Neural crest cell (in vitro differentiated cells): ENCODE measurements at places on chromosomes 5 and 9. TPM values are rescaled to one million over a fixed set of nuclear protein-coding genes. Genes with fewer than 3 reads are reported as not detected.
A peak's percentile ranks its signal among the peaks of the same experiment; 100 is the strongest.

GRCh38 chr5:137734331-137734730 is 1.6 kb downstream of the KLHL3 start:
- DNase-seq, result no peak

- DNase-seq, result no peak
These were observed 126.1 kb downstream of the GAS1 start for GRCh38 chr9:86821006-86821845.

DNA sequence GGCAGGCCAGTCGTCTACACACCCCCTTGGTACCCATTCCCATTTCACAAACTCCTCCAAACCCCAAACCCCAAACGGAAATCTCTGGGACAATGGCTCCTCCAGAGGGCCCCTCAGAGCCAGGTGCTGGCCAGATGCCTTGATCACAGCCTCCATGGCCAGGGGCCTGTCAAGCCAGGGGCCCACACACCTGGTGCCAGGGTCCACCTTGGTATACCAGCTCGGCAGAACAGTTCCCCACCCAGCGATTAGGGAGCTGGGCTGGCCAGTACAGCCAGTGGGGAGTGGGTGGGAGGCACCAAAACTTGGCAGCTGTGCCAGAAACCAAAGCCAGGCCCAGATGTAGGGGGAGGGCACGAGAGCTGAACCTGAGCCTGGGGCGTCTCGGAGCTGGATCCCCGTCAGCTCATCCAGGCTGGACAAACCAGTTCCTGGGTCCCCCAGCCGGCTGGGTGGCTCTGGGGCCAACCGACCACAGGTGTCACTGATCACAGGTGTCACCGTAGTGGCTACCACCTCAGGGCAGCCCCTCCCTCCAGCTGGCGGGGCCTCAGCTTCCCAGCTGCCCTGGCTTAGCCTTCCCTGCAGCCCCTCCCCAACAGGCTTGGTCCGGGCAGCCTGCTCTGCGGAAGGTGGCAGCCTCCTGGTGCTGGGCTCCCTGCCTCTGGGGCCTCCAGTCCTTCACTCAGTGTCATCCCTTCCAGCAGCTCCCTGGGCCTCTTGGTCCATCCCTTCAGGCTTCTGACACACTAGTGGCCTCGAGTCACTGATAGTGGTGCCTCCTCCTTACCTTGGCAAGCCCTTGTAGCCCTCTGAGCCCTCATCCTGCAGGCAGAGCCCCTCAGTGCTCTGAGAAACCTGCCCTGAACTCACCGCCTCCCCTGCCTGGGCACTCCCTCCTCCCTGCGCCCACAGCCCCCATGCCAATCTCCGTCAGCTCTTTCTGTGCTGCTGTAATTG is 6.6 kb upstream of the RMND5B start:
- DNase-seq, result no peak

- DNase-seq, result no peak
These were observed 166.4 kb downstream of the SLF1 start for GRCh38 chr5:94784536-94785505.

DNA sequence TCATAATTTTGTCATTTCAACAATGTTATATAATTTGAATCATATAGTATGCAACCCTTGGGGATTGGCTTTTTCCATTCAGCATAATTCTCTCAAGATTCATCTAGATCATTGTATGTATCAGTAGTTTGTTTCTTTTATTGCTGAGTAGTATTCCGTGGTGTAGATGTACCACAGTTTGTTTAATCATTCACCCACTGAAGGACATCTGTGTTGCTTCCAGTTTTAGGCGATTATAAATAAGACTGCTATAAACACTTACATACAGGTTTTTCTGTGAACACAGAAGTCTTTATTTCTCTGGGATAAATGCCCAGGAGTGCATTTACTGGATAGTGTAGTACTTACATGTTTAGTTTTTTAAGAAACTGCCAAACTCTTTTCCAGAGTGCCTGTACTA is 374.1 kb downstream of the DEPDC1B start:
- DNase-seq, result no peak

GRCh38 chr5:91264311-91265051 is 118.6 kb downstream of the ARRDC3 start:
- no peak for DNase-seq

DNA sequence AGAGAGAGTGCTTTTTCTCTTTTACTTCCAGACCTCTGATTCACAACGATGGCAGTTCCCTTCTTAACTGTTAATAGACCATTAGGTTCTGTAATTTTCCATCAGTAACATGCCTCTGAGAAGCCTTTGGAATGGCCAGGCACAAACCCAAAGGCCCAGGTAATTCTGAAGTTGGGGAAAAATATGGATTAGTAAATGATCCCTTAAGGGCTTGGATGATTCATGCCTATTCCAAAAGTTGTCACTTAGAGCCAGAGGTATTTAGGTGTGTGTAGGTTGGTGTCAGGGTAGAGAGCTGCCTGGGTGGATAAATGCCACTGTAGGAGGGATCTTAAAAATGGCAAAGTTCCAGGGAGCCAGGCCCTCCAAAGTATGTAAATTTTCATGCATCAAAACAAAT is 228.8 kb downstream of the PLK2 start:
- DNase-seq, result no peak

DNA sequence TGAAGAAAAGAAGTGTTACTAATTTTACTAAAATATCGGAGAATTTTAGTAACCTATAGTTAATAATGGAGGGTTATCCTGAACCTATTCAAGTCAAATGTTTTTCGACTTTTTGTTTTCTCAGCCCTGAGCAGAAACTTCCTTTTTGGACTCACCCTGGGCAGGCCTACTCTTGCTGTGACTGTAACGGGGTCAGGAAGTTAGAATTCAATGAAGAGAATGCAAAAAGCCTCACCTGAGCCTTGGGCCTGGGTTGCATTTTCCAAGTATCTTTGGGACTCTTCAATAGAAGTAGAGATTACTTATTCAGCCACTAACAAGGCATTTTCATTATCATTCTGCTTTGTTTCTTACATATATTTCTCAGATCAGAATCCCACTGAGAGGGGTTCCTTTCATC is 405.3 kb downstream of the TLR4 start:
- DNase-seq, result no peak

- peak; percentile 53 for DNase-seq
These were observed 19.3 kb upstream of the SMIM32 start for GRCh38 chr5:136212252-136212721.

PCDHA4 gene
- total RNA-seq, result 9.0 and 9.9 TPM in 2 replicates

PCDHGA10 gene
- total RNA-seq, result 18.4 and 18.5 TPM in 2 replicates

GRIA1 gene
- 1.2 and 1.6 TPM in 2 replicates for total RNA-seq
